Bronchial smooth muscle cell (primary cell): ENCODE measurements at places on chromosomes 1 and 21. TPM values are rescaled to one million over a fixed set of nuclear protein-coding genes. Genes with fewer than 3 reads are reported as not detected.

The OR6K3 gene
- total RNA-seq: not detected in 2 replicates

The BMP8A gene
- not detected in 2 replicates for total RNA-seq

The ETNK2 gene
- 2.2 and 5.2 TPM in 2 replicates for total RNA-seq

The CBS gene
- 33.1 and 57.7 TPM in 2 replicates for total RNA-seq

The RGS4 gene
- total RNA-seq: 2.7 and 12.6 TPM in 2 replicates
